ENCODE measurements at places on chromosomes 5 and 9.

DNA sequence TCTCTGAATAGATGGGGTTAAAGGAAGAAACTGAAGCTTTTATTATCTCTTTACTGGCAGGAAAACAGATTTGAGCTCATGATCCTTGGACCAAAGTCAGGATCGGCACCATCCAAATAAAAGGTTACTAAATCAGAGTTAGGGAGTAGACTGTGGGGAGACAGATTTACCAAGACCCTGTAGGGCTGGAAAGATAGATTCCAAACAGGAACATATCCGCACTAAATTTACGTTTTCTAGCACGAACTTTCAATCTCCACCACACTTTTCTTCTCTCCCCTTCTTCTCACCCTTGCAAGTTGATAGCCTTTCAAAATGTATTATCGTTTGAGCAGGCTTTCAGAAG lies 120.0 kb upstream of the HMHB1 start:
- no peak for DNase-seq

DNA sequence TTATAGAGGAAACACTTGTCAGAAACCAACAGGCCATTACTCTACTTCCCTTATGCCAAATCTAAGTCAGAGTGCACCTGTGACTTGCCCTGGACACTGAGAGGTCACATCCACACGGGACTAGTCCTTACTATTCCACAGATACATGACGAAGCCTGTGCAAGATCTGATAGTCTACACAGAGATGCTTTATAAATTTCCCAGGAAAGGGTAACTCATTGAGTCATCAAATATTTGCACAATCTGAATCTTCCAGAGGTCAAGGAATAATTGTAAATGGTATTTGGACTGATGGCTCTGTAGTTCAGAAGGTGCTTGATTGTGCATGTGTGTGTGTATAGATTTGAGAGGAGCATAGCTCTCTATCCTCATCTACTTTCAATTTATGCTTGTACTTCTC lies 55.2 kb upstream of the JAK2 start:
- no peak for DNase-seq

DNA sequence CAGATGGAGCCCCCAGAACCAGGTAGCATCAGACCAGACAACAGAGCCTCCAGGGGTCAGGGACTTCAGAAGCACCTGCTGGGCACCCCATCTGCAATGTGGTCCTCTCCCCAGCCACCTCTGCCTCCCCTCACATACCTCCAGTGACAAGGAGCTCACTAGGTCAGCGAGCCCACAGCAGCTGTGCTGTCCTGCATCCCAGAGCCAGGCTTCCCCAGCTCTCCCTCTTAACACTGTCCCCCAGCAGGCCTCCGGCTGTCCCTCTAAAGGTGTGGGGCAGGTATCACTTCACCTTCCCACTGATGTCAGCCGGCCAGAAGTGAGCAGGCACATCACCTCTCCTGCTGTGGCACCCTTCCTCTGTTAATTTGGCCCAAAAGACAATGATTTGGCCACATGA lies 83.6 kb downstream of the LMX1B start:
- no peak for DNase-seq

GRCh38 chr5:166013415-166013814 lies 2278.0 kb upstream of the WWC1 start:
- no peak for DNase-seq

- no peak for DNase-seq
These were observed 1.3 kb downstream of the EDIL3 start for GRCh38 chr5:84383296-84383815.

DNA sequence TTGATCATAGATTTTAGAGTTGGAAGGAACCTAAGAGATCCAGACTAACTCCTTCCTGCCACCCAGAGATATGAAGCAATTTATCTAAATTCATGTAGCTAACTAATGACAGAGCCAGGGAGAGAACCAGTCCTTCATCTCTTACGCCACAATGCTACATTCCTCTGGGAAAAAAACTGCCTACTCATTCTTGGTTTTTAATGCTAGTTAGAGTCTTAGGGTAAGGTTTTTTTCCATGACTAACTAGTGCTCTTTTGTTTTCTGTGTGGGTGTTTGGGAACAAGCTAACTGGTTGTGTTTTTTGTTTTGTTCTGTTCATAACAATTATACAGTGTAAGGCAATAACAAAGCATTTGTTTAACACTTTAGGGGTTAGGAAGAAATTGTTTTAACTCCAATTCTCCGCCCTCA lies 52.4 kb downstream of the SLC44A1 start:
- DNase-seq, result no peak

DNA sequence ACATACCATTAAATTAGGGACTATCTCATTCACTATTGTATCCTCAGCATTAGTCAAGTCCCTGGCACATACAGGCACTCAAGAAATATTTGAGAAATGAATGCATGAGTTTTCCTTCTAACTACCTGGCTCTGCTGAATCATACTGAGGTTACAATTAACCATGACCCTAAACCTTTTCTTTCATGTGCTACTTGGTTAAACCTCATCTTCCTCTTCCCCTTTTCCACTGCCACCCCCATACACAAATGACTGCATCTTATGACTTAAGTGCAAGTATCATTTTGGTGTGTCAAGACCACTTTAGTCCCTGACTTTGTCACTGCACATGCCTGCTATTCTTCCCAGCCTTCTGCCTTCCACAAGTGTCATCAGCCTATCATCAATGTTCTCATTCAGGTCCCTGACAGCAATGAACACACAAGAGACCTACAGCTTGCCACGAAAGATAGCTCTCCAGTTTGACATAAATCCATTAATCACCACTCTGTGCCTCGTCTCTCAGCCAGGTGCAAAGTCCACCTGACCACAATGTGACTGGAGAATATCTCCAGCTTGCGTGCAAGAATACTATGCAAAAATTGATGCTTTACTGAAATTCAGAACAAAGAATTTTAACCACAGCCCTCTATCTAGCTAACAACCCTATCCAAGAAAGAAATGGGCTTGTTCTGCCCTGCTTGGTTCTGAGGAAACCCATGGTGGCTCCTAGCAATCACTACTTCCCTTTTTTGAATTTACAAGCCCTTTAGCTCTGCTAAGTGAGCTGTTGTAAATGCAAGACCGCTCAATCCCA lies 74.5 kb downstream of the MAPKAP1 start:
- DNase-seq, result no peak

Measured in sciatic nerve (tissue), 2 donors.